CD4-positive, alpha-beta T cell treated with Interferon alpha-2 for 1 hour (primary cell): ENCODE measurements at places on chromosomes 7 and 10.
A peak's percentile ranks its signal among the peaks of the same experiment; 100 is the strongest.

- DNase-seq: no peak
Observed at GRCh38 chr7:132380059-132380458, 196.2 kb downstream of the PLXNA4 start.

DNA sequence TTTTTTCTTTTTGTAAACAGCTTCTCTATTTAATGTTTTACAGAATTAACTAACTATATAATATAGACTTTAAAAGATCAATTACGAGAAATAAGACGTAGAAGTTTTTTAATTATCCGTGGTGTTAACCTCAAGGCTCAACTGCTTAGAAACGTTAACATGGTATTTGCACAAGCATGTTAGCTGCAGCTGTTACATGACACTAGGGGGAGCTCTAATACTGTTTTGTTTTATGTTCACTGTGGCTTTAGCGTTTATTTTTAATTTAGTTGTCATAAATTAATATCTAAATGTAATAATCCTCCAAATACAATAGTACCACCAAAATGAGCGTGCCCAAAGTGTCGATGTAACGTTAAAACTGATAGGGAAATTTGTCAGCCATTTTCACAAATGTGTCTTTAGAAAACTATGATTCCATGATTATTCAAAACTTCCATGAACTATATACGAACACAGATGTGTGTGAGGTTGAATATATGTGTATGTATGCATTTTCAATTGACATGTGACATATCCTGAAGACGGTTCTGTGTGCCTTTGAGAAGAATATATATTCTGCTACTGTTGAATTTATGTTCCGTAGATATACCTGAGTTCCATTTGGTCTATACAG, 828.8 kb upstream of the MBL2 start:
- no peak for DNase-seq

DNA sequence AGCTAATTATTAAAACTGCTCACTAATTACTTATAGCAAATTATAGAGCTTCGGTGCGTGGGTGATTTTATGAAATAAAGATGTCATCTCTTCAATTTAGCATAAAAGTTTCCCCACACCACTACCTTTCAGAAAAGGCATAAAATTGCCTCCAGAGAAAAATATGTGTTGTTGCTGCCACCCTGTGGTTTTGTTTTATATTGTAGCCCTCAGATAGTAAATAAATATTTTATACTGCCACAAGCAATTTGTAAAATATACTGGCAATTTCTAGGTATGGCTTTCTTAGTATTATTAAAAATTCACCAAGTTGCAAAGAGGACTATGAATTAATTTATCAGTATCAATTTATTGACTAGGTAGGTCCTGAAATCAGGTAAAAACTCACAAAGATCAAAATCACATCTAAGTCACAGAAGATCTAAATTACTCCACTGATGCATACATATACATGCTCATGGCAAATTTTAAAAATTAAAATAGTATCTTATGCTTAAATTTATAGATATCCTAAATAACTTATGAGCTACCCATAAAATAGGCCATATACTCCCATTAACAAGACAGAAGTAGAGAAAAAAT, 26.5 kb downstream of the ASNS start:
- no peak for DNase-seq

GRCh38 chr10:33509231-33509831, 174.9 kb upstream of the NRP1 start:
- peak; percentile 21 for DNase-seq

DNA sequence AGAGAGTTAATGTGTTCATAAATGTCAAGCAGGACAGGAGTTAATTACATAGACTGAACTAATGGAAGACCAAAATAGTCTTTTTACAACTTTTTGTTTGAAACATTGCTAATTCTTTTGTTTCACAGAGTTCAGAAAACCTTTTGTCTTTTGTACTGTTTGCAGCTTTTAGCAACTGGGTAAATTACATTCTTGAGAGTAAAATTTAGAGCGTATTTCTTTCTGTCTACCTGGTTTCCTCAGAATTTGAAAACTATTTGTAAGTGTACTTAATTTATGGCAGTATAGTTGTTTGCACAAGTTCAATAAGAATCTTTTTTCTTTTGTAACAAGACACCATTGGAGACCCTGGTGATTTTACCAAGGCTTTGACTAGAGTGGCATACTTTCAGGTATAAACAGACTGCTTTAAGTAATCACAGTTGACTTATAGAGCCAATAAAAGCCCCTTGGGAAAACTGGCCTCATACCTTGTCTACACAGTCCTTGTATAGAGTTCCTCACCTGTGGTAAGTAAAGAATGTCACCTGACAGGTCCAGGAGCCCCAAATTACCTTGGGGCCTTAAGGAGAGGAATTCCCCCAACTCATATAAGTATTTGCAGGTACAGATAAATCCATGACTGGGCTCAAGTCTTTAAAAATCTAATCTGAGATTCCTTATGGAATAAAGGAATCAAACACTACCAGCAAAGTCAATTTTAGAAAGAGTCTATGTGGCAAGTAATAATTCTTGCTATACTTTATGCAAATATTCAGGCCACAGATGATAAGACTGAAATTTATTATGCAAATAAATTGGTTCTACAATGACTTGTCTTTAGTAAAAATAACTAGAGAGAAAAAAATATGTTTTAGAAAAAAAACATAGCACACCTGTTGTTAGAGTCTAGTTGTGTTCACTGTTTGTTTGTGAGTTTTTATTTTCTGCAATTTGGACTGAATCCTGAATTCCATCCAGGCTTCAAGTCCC, 23.6 kb upstream of the CREB3L2 start:
- no peak for DNase-seq

GRCh38 chr10:27687743-27688142, 57.9 kb downstream of the MKX start:
- no peak for DNase-seq

- no peak for DNase-seq
Observed at GRCh38 chr7:40986351-40986873, 716.5 kb downstream of the INHBA start.

DNA sequence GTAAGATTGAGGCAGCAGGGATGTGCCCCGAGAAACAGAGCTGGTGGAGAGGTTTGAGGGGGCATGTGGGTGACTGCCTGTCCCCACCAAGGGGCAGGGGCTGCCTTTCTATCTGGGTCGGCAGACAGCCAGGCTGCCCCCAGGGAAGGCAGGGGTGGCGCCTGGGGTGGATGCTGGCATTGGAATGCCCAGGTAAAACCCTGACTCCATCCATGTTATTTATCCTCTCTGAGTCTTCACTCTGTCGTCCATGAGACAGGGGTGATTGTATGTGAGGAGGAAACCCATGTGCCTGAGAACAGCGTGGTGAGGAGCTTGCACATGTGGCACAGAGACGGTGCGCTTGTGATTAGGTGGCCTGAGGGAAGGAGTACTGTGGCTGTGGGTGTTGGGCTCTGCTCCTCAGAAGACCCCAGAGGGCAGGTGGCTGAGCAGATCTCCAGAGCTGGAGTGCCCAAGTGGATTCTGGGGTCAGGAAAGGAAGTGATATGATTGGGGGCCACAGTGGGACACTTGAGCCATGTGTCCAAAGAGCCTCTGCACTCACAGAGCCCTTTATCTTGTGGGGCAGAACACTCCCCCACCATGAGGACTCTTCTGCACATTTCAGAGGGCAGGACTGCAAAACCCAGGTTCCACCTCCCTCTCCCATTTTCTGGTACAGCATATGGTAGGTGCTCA, 100.4 kb upstream of the RET start:
- no peak for DNase-seq

GRCh38 chr10:93090619-93091018, 16.9 kb downstream of the CYP26A1 start:
- DNase-seq: no peak

GRCh38 chr10:77756319-77757232, 119.0 kb upstream of the KCNMA1 start:
- peak; percentile 2 for DNase-seq

DNA sequence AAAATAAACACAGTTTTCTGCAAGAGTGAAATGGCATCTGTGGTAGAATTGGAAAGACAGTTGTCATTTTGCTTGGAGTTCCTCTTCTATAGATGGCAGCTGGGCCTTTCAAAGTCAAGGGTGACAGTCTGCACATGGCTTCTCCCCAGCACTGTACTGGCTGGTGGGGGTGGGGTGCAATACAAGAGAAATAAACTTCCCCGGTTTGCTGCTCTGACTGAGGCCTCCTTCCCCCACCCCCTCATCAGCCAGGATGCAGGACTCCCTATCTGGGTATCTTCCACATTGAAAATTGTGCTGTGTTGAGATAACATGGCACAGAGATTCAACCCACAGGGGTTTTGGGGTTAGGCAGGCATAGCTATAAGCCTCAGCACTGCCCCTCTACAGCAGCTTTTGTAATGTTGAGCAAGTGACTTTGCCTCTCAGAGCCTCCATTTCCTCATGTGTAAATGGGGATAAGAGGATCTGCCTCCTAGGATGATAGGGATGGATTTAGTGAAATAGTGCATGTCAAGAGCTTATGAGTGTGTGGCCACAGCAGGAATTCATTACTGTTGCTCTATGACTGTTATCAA, 85.8 kb upstream of the WDR11 start:
- no peak for DNase-seq

GRCh38 chr10:27884185-27884641, 114.7 kb downstream of the ODAD2 start:
- DNase-seq: no peak

DNA sequence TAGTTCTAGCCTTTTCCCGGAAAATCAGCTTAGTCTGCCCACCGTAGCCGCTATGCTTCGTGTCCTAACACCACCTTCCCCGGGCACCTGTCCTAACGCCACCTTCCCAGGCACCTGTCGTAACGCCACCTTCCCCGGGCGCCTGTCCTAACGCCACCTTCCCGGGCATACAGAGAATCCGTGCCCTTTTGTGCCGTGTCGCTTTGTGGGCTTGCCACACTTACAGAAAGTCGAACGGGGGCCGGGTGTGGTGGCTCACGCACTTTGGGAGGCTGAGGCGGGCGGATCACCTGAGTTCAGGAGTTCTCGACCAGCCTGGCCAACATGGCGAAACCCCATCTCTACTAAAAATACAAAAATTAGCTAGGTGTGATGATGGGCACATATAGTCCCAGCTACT, 73.6 kb upstream of the DNAJB6 start:
- no peak for DNase-seq

- DNase-seq: no peak
Observed at GRCh38 chr7:36284456-36285090, 105.1 kb upstream of the ANLN start.

DNA sequence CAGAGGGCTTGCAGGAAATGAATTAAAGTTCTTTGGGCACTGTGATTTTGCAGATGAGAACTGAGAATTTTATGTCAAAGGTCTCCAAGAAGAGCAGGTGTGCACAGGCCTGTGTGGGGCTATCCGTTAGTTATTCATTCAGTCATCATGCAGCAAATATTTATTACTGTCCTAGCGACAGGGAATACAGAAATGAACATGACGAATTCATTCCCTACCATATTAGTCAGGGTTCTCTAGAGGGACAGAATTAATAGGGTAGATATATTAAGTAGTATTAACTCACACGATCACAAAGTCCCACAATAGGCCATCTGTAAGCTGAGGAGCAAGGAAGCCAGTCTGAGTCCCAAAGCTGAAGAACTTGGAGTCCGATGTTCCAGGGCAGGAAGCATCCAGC, 2.9 kb upstream of the MMP21 start:
- no peak for DNase-seq

DNA sequence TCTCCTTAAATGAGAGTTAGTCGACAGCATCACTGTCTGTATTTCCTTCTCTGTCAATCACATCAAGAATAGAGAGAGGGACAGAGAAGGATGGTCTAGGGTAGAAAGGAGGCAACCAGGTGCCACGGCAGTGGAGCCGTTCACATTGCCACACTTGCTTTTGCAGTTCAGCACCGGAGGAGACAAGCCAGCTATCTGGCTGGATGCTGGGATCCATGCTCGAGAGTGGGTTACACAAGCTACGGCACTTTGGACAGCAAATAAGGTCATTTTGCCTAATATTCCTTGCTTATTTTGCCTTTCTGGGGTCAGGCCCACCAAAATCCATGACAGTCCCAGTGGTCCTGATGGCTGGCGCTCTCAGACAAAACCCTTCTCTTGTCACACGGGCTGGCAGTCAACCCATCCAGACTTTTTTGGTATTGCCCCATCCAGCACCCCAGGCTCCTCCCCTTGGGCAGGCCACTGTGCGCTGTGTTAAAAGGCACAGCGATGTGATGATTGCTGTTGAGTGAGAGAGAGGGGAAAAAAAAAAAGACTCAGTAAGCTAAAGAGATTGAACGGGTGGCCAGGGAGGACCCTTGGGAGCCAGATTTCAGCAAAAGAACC, 8.4 kb downstream of the CPA2 start:
- DNase-seq: no peak

DNA sequence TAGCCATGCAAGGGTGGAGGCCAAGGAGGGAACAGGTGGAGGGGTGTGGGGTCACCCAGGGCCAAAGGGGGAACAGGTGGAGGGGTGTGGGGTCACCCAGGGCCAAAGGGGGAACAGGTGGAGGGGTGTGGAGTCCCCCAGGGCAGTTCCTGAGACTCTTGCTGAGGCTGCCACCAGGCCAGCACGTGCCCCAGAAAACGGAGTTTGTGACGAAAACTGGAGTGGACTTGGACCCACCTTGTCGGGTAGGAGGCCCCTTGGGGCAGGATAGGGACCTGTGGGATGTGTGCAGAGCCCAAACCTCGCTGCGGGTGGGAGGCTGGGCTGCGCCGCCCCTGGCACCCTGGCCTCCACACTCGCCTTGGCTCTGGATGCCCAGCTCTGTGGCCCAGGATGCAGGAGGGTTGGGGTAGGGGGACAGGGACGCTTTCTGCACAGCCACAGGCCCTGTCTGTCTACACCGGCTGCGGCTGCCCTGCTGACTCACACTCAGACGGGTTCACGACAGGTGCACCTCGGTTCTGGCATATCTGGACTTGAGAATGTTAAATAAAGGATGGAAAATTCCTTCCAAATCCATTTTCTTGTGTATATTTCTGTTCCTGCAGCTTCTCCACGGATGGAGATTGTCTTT, 562 bp upstream of the ADGRA1 start:
- DNase-seq: no peak

DNA sequence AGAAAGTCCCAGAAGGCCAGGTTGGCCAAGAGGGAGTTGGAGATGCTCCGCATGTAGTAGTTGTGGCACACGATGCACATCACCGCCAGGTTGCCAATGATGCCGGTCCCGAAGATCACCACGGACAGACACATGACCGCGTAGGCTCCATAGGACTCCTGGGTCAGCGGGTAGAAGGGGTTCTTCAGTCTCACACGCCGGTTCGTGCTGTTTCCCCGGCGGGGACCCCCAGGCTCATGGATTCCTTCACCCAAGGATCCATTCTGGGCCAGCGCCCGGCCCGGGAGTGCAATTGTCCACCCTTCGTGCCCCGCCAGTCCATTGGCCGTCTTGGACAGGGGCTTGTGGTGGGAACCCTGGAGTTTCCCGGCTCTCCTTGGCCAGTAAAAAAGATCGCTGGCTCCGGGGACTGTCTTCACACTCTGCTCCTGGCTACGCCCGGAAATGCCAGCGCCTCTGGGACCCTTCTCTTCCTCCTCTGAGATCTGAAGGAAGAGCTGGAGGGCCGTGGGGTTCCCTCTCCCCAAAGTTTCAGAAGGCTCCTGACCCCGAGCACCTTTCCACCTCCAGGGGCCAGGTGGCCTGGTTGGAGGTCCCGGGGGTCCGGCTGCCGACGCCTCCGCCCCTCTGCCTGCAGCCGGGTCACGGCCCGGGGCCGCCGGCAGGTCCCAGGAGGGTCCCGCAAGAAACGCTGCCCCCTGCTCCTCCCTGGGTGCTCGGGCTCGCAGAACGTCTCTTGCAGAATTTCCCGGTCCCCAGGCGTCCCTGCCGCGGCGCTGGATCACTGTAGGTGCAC, 1.3 kb downstream of the GPR37 start:
- DNase-seq: no peak

GRCh38 chr7:156943091-156944041, 6.1 kb upstream of the NOM1 start:
- no peak for DNase-seq

GRCh38 chr10:5811387-5811821, 1.8 kb downstream of the GDI2 start:
- DNase-seq: no peak
